ENCODE measurements at places on chromosomes 2 and 18.

GRCh38 chr18:22467760-22468553 is 50.2 kb upstream of the CTAGE1 start:
- DNase-seq, result no peak

DNA sequence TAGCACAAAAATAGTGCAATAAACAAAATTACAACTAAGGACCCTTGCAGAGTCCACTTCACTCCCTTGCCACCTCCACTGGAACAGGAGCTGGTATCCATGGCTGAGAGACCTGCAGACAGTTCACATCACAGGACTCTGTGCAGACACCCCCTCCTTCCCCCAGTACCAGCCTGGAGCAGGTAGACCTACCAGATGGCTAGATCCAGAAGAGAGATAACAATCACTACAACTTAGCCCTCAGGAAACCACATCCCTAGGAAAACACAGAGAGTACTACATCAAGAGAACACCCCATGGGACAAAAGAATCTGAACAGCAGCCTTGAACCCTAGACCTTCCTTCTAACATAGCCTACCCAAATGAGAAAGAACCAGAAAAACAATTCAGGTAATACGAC is 49.8 kb downstream of the FBXO15 start:
- DNase-seq, result no peak

GRCh38 chr2:53768242-53768542 is 588 bp downstream of the CHAC2 start:
- DNase-seq, result peak; percentile 92

DNA sequence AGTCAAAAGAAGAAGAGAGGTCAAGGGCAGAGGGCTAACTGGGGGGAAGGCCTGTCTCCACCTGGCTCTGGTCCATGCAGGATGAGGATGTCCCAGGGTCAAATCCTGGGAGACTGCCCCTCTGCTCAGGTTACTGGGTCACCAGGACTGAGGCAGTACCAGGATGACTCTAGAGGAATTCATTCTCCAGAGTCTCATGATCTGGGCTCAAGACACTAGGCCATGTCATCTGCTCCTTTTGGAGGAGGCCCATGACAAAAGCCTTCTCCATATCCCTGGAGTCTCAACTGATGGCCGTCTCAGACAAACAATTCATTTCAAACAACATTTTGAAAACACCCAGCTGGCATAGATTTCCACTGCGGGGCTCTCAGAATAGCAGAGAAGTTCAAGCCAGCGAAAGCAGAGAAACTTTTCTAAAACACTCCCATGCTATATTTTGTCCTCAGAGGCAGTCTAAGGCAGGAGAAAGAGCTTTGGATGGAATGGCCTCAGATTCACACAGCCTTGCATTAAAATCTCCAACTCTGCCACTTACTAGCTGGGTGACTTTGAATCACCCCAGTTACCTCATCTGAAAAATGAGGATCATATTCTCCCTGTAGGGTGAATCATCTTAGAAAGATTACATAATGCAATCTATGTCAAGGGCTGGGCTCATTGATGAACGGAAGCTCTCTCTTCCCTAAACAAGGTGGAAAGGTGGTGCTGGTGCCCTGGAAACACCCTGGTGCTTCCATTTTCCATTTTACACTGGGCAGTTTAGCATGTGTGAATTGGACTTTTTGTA is 48.8 kb upstream of the LCLAT1 start:
- DNase-seq, result no peak

DNA sequence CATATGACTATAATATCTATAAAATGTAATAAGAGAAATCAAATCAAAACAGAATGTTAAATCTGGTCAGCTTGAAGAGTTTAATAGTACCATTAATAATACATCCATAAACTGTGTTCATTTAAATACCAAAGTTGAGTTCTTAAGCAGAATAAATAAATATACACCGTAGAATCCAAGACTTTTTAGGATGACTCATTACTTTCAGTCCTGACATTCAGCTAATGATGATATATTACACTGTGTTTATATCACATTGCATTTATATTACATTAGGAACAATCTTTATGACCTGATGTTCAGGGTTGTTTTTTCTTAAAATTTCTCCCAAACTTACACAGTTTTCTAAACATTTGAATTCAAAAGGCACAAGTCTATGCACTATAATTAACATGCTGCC is 331.3 kb downstream of the SS18 start:
- DNase-seq, result no peak

GRCh38 chr2:54669677-54670484 is 53.6 kb upstream of the EML6 start:
- peak; percentile 60 for DNase-seq

- no peak for DNase-seq
Measured at GRCh38 chr2:204722207-204722606, 176.9 kb downstream of the PARD3B start.

GRCh38 chr2:84022810-84023431 is 436.2 kb downstream of the SUCLG1 start:
- peak; percentile 87 for DNase-seq

Measured in Karpas-422 (cell line).